Skeletal muscle cell (primary cell): ENCODE measurements at places on chromosomes 4 and X.

DNA sequence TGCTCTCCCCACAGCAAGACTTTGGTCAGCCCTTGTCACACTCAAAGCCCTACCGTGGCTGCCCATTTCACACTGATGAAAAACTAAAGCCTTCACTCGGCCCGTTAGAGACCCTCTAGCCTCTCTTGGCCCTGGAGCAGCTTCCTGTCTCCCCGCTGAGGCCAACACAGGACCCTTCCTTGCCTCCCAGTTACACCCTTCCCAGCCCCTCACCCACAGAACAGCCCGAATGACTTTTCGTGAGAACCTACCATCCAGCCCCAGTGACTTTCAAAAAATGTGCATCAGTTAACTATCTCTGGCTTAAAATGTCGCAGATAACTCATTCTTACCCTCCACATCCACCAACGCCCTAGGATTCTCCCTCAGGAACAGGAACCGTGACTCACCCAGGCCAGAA is 756 bp upstream of the TAF9B start:
- no peak for DNase-seq

DNA sequence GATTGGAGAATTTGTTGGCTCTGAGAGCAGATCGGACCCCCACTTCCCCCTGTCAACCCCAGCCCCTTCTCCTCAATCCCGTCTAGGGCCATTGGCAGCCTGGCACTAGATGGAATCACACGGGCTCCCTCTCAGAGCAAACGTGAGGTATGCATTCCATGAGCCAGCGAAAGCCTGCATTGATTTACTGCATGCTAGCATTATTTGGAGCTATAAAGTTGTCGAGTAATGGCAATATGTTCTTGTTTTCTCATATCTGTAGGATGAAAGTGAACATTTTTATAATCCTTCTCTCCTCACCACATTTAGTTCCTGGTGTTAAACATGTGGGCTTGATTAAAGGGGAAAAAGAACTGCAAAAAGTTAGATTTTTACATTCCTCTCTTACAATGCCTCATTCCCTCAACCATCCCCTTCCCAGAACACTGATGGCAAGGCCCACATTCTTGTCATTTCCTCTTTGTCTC is 159.2 kb downstream of the SPRY1 start:
- peak; percentile 49 for DNase-seq

GRCh38 chr4:60808726-60809485 is 391.2 kb upstream of the ADGRL3 start:
- DNase-seq, result no peak

DNA sequence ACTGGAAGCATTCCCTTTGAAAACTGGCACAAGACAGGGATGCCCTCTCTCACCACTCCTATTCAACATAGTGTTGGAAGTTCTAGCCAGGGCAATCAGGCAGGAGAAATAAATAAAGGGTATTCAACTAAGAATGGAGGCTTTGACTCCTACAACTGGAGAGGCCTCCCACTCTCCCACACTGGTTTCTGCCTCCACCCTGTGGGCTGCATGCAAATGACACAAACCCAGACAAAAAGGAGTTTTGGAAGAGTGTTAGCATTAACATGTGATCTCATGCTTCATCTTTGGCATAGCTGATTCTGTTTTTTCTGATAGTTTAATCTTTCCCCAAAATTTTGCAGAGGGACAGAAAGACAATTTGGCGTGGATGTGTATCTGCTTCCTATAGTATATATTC is 80.8 kb upstream of the IQCM start:
- DNase-seq, result no peak

GRCh38 chr4:177119021-177119471 is 190.6 kb upstream of the NEIL3 start:
- DNase-seq, result peak; percentile 33

- DNase-seq, result no peak
Observed at GRCh38 chr4:101035487-101035886, 311.8 kb downstream of the PPP3CA start.

GRCh38 chr4:183621875-183622274 is 37.1 kb downstream of the RWDD4 start:
- DNase-seq, result no peak

GRCh38 chrX:134880866-134881265 is 109.9 kb upstream of the SMIM10 start:
- no peak for DNase-seq

GRCh38 chr4:110900213-110900769 is 277.4 kb upstream of the PITX2 start:
- DNase-seq, result no peak

DNA sequence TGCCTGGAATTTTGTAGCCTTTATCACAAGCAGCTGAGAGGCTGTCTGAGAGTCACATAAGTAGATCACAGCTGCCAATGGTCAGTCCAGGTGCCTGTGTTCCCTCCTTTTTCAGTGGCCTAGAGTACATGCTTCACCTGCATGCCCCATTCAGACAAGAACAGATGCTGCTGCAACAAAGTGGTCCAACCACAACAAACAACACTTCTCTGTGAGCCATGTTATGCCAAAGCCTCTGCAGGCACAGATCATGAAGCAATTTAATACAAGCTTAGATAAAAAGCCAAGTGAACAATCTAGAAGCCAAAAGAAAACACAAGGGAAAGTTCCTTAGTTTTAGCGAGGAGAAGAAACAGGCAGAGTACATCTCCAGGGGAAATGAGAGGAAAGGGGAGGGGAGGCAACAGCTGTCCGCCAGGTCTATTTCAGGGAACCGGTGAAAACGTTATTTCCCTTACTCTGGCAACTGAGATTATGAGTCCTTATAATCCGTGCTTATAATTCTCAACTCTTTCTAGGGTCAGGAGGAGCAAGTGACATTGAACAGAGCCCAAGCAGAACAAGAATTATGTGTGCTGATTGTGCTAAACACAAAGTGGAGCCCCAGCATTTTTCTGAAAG is 92.6 kb downstream of the TSPAN5 start:
- no peak for DNase-seq
